Glomerular endothelial cell (primary cell): ENCODE measurements at places on chromosomes 16 and 17.

DNA sequence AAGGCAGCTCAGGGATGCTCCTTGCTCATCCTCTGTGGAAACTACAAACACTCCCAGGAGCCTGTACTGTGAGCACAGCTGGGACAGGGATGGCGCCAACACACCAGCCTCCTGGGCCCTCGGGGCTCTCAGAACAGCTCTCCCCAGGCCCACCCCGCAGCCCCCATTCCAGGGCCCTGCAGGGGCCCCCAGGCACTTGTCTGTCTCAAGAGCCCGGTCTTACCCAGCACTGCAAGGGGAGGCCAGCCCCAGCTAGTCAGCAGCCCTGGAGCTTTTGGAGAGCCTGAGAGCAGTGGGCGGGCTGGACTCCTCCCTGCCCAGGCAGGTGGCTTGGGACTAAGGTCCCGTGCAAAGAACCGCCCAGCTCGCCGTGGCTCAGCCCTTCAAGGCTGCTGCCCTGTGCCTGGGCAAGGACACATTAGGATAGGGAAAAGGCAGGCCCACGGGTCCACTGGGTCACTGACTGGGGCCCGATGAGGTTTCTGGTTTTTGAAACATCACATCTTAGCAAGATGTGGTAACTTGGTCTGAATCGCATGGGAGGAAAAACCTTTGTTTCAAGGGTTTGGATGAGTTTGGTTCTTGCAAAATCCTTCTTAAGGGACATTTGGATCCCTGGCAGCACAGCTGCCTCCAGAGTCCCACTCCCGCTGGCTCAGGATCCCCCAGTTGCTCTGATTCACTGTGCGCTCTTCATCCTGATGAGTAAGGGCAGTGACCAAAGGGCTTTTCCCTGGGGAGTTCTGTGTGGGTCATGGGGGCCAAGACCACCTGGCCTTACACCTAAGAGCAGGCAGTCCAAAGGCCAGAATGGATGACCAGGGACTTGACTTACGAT lies 2.8 kb downstream of the DNASE1L2 start:
- DNase-seq: no peak

- no peak for DNase-seq
Measured at GRCh38 chr17:5225668-5226457, 8.8 kb downstream of the SCIMP start.

DNA sequence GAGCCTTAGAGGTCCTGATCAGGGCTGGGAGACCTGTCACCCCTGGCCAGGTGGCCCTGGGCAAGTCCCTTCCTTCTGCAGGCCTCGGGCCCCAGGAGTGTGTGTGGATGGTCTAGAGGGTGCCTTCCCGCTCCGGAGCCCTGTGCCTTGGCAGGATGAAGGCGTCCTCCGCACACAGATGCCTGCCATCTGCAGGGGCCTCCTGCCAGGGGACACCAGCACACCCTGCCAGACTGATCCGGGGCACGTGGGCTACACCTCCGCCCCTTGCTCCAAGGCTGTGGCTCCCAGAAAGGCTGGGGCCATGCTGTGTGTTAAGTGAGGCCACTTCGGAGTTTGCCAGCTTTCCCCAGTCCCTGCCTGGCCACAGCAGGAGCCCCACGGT lies 30.7 kb downstream of the NPTX1 start:
- DNase-seq: no peak

DNA sequence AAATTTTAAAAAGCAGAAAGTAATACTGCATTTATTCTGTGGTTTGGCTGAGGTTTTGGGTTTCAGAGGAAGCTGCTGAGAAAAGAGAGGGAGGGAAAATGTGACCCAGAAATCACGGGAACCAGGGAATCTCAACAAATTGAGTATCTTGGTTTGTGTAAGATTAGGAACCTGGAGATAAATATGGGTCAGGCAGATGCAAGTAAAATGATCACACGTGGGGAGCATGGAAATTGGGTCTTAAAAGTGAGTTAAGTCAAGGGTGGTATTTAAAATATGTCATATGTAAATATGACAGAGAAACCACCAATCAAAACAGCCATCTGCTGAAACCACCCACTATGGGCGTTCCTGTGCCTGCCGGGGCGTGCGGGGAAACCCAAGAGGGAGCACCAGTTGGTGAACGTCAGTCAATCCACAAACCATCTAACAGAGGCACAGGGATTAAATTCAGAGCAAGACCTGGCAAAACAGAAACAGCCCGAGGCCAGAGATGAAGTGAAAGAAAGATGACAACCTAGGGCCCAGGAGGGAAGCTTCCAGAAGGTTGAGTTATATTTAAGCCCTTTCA lies 33.4 kb downstream of the CDH13 start:
- no peak for DNase-seq

- DNase-seq: no peak
Measured at GRCh38 chr16:23518435-23518891, 8.2 kb upstream of the GGA2 start.

GRCh38 chr16:24815021-24815420 lies 30.7 kb upstream of the SLC5A11 start:
- no peak for DNase-seq

DNA sequence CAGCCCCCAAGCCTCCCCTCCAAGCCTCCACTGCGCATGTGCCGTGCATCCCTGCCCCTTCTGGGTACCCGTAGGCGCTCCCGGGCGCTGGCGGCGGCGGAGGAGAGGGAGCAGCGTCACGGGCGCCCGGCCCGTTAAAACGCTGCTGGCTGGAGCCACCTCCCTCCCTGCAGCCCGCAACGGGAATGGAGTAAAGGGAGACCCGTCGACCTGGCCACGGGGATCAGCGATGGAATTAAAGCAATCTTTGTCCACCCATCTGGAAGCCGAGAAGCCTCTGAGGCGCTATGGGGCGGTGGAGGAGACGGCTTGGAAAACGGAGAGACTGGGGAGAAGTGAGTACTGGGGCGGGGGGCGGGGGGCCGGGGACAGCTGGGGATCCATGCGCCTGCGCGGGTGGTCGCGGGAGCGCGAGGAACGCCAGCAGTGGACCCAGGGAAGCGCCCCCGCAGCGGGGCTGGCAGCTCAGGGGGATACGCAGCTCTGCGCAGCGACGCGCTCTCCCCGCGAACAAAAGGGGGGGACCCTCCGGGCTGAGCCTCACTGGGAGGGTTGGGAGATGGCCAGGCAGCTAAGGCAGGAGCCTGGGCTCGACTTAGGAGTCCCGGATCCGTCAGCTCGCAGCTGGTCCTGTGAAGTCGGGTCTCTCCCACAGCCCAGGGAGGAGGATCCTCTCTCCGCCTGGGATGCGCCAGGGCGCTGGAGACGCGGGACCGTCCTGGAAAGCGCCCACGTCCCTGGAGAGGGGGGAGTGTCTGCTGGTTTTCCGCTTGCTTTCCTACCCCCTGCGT lies at the start of gene BMERB1:
BMERB1 (plus strand) TSS at position 164 of the 791 bp plus-strand sequence; CDS start at position 230, 66 bp downstream.
- no peak for DNase-seq

DNA sequence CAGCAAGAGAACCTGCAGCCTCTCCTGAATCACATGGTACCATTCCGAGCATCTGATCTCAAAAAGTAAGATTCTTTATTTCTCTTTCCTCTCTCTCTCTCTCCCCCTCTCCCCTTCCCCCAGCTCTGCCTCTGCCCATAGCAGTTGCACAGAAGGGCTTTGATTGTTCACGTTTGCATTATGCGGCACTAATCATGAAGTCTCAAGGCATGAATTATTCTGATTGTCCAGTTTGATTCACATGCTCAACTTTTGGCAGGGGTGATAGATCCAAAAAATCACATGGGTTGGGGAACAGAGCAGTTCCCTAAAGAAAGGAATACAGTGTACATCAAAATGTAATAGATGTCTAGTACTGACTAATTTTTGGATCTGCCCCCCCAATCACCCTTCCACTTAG lies 380.0 kb upstream of the SOX9 start:
- DNase-seq: no peak

DNA sequence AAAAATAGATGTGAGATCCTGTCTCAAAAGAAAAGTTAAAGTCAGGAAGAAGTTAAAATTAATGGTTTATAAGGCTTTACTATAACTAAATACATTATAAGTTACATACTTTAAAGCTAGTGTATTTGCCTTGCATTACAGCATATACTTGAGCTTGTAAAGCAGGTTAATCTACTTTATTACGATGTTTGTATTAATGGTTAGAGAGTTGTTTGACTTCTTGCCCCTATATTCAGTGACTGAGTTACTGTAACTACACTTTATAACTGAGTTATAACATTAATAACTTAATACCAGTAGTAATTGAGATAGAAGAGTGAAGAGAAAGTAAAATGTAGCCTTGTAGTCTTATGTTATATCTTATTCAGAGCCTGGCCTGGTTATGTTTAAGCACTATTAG lies 22.9 kb downstream of the CLTC start:
- DNase-seq: no peak

DNA sequence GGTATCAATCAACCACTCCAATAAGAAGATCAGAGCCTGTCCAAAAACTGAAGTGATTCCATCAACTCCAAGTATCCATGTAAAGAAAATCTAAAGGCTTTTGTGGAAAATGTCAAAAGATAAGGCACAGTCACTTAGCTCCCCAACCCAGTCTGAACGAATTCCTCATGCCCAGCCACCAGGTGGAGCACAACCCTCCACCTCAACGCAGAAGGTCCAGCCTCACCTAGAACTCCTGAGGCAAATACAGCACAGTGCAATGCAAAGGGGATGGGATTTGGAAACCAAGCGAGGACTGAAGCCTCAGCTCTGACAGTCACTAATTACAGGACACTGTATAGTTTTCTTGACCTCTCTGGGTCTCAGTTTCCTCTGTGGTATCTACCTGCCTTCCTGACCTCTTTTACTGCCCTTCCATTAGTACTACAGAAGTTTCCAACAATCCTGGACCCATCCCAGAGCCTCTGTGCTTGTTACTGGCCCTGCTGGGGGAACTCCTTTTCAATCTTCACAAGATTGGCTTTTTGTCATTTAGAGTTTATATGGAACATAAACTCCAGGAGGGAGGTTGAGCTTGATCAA lies 2.0 kb downstream of the NCBP3 start:
- DNase-seq: no peak

DNA sequence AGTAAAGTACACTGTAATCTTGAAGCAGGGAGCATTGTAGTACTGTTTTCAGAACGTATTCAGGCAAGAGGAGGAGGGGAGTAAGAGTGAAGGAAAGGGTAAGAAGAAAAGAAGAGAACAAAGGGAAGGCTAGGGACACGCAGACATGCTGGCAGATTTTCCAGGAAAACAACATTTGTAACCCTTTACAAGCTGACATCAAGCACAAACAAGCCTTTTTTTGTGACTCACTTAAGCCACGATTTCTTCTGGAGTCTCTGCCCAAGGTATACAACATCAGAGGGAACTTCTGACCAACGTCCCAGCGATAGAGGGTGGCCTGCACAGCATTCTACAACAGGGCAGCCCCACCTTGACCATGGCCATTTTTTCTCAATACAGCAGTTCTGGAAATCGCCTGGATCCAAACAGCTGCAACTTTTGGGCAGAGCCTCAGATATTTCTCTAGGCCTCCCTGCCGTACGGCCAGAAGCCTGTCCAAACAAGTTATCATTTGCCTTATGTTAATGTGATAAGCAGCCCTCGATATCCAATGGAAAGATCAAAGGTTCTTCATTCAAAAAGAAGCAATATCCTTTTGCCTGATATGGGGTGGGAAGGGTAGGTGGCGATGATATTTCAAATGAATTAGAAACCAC lies 247.3 kb downstream of the ZFHX3 start:
- DNase-seq: no peak

- DNase-seq: no peak
Measured at GRCh38 chr17:72219824-72220493, 99.1 kb downstream of the SOX9 start.

DNA sequence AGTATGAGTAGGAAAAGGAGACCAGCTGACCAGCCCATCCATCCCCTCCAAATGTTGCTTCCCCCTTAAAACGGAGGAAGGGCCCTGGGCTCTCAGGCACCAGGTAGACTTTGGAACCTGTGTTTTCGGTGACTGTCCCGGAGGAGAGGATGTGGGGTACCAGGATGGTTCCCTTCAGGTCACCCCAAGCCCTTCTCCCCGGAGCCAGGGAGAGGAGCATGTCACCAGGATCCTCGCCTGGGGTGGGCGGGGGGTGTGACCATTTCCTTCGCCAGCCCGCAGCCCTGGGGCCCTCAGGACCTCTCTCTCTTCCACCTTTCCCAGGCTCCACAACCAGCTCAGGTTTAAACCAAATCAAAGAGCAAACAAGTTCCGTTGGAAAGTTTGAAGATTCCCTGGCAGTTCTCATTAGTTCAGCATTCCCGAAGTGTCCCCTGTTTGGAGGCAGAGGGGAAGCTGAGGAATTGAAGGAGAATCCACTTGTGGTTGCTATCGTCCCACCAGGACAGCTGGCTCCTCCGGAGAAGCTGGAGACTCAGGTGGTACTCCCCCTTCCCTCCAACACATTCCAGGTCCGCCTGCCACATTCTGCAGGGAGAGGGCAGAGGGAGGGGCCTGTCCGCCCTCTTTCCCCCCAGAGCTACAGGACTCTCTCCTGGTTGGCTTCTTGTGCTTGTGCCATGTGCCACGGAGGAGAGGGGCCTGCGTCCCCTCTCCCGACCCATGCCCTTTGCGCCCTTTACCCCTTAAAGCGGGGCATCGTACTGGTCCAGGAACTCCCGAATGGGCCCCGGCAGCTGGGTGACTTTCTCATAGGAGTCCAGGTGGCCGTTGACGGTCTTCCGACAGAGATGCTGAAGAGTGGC lies 2.0 kb downstream of the SOCS3 start:
- DNase-seq: no peak

GRCh38 chr16:4690946-4691665 lies 2.3 kb upstream of the NUDT16L1 start:
- no peak for DNase-seq

DNA sequence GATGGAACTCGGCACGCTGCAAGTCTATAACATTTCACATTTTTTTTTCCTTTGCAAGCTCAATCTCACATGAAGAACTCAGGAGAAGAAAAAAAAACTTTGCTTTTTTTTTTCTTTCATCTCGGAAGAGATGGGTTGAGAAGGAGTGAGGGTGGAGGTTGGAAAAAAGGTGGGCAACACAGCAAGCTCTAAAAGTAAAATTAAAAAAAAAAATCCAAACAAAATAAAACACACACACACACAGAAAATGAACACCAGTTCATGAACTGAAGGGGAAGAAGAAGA lies 2.5 kb downstream of the MAF start:
- no peak for DNase-seq

DNA sequence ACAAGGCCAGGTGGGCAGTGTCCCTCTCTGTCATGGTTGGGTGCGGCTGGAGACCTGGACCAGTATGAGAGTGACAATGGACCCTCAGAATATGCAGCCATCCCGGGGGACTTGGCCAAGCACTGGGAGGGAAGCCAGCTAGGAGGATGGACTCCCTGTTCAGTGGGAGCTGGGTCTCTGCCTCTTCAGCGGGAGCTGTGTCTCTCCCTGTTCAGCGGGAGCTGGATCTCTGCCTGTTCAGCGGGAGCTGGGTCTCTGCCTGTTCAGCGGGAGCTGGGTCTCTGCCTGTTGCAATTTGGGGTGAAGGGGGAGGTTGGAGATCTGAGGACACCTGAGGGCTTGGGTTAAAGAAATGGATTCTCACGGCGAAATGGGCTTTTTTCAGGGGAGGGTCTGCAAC lies 3.8 kb upstream of the PRSS33 start:
- no peak for DNase-seq

DNA sequence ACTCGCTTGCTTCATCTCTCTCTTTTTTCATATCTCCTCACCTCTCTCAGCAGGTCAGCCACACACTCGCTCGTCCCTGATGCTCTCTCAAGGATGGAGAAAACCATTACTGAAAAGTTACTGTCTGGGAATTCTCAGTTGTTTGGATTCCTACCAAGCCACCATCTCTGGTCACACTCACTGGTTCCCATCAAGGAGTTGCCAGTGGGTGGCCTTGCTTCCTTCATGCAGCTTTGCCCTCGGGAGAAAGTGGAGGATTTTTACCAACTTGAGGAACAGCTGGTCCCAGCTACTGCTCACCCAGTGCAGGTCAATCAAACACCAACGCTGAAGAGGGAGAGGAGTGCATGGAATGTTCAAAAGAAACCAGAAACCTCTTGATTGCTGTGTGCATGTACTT lies 25.3 kb downstream of the MEOX1 start:
- DNase-seq: no peak

GRCh38 chr17:47423406-47424295 lies 99.9 kb downstream of the EFCAB13 start:
- DNase-seq: no peak
